ENCODE measurements at places on chromosomes 4 and X. TPM values are rescaled to one million over a fixed set of nuclear protein-coding genes. Genes with fewer than 3 reads are reported as not detected.

RCHY1 gene
- total RNA-seq, result 45.2 TPM

CDS1 gene
- under 0.01 TPM for total RNA-seq

SPIN4 gene
- total RNA-seq, result 2.2 TPM

BTC gene
- total RNA-seq, result 0.07 TPM

RHOXF2 gene
- not detected for total RNA-seq

GRCh38 chr4:92304606-92305005 is 840 bp downstream of the GRID2 start:
- DNase-seq, result no peak

- DNase-seq, result no peak
These were observed 49.0 kb upstream of the TRAM1L1 start for GRCh38 chr4:117134386-117134785.

DNA sequence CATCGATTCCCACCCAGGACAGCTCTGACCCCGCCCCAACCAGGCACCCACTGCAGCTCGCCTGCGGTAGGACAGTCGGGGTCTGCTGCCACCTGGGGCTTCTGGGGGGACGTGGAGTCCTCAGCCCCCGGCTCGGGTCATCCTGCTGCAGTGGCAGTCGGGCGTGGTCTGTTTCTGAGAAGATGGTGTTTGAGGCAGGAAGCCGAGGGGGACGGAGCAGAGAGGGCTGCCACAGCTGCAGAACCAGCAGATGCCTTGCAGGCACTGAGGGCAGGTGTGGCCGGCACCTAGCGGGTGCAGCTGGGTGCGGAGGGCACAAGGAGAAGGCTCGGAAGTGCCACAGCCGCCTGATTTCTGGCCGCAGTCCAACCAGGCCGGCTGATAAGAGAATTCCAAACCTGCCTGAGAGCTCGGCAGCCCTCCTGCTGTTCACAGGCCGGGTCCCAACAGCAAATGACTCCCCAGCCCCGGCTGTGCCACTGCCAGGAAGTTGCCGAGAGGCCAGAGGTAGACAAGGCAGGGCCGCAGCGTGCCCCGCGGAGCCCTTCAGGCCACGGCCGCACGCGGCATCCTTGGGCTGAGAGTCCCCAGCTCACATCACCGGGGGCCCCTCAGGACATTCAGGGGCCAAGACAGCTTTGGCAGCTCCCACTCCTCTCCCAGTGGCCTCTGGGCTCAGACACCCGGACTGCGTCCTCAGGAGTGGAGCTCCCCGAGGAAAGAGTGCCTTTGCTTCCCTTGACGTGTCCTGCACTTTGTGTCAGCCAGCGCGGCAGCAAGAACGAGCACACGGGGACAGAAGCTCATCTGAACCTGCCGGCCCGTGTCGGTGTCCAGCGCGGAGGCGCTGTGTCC is 9.4 kb upstream of the CPLX1 start:
- DNase-seq, result no peak

Data from pulmonary artery endothelial cell (primary cell).